ENCODE measurements at places on chromosomes 12 and 14.

DNA sequence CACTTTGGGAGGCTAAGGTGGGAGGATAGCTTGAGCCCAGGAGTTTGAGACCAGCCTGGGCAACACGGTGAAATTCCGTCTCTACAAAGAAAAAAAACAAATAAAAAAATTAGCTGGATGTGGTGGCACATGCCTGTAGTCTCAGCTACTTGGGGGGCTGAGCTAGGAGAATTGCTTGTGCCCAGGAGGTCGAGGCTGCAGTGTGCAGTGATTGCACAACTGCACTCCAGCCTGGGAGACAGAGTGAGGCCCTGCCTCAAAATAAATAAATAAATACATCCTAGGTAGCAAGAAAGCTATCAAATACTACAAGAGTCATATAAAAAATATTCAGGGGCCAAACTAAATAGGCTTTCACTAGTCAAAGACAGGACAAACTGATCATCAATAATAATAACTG lies 6.2 kb downstream of the KLHL28 start:
- DNase-seq = no peak

DNA sequence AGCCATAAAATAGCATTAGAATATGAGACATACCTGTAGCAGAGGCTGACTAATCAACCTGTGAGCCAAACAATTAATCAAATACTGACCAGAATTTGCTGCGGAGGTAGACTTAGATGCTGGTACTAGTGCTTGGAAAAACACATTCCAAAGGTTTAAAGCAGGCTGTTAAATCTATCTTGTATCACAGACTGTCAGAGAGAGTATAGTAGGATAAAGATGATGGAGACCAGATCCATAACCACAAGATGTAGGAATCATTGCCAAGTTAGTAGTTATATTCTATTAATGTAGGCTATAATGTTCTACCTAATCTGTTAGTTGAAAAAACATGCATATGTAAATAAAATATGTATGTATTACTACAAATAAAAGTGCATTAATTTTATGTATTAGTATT lies 726.2 kb downstream of the SLC6A15 start:
- no peak for DNase-seq

GRCh38 chr12:90299121-90299520 lies 590.5 kb upstream of the ATP2B1 start:
- no peak for DNase-seq

- no peak for DNase-seq
Observed at GRCh38 chr14:72824051-72824450, 69.8 kb downstream of the DPF3 start.

- no peak for DNase-seq
Observed at GRCh38 chr12:110743571-110744093, 941 bp upstream of the PPP1CC start.

DNA sequence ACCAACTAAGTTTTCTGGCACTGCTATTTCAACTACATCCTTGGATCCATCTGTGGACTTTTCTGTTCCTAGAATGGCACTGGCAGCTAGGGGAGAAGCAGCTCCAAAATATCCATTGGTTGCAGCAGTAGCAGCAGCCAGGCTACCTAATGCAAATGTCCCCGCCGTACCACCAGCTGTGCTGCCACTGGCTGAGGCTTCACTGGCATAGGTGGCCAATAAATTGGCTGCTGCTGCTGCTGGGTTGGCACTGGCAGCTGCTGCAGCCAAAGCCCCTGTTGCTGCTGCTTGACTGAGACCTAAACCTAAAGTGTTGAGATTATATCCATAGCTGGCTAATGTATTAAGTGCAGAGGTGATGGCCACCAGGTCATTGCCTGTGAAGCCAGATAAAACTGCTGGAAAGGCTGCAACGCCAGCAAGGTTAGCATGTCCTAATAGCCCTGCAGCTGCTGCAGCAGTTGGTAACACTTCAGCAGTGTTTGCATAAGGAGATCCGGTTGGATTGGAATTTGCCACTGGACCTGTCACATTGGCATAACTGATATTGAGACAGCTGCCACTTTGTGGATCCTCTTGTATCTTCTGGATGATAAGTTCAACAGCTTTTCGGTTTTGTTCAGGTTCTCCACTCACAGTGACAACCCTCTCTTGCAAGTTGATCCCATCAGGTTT lies 149.5 kb downstream of the NOVA1 start:
- DNase-seq = no peak

- DNase-seq = peak; percentile 74
Observed at GRCh38 chr14:95561001-95561412, 26.2 kb downstream of the GLRX5 start.

- DNase-seq = peak; percentile 69
Observed at GRCh38 chr12:56258068-56258819, at the start of gene ANKRD52. Gene ANKRD52, minus strand, starts transcription at chr12:56258384. Its CDS starts 115 bp downstream, at chr12:56258269.

GRCh38 chr12:75548879-75549278 lies 37.5 kb upstream of the KRR1 start:
- DNase-seq = no peak

GRCh38 chr12:40078266-40078665 lies 27.6 kb downstream of the SLC2A13 start:
- DNase-seq = no peak

DNA sequence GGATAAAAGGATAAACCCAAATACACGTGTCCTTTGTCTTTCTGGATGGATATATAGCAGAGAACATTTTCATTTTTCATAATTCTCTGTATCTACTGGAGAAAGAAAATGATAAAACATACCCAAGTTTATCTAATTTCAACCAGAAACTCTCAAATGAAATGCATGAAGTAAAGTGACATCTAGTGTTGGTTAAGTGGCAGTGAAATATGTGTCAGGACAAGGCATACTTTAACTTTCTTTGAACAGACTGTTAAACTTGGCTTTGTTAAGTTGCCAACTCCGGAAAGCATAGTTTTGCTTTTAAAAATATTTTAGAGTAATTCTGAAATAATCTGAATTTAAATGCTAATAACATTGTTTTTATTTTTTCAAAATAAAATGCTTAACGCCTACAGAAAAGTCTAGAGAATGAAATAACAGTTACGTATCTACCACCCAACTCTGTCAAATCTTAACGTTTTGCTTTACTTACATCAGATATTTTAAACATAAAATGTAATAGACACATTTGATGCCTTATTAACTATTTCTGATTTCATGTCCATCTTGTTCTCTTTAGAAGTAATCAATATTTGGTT lies 25.2 kb upstream of the NTN4 start:
- DNase-seq = no peak

DNA sequence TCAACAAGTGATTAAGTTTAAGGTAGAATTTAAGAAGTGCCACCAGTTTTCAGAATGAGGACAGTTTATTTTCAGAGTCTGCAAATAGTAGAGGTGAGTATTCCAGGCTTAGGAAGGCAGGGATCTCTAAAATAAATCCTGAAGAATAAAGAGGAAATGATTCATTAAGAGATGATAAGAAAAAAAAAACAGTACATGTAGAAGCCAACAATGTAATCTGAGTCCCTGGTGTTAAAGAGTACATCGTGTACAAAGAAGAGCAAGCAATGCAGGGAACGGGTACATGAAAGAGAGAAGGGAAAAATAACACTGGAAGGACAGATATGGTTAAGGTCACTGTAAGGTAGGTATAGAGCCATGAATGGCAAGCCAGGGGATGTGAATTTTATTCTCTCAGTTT lies 95.2 kb upstream of the FOXG1 start:
- DNase-seq = no peak

- no peak for DNase-seq
Observed at GRCh38 chr12:80670214-80670613, 37.2 kb upstream of the MYF6 start.

DNA sequence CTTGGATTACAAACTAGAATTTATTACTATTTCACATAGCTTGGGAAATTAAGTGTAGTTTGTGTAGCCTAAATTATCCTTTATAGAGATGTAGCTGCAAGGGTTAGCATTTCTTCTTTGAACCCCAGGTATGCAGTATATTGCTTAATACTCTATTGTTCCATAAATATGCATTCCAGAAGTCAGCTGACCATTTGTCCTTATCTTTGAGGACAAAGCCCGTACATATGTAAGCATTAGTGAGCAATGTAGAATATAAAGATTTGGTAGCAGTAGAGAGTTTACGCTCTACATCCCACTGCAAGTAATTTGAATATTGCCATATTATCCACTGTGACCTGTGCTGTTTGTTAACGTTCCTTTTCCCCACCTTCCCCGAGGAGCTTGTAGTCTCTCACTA lies 26.9 kb downstream of the PPM1A start:
- DNase-seq = no peak

GRCh38 chr12:24198070-24198469 lies 248.6 kb upstream of the SOX5 start:
- DNase-seq = no peak

- no peak for DNase-seq
Observed at GRCh38 chr14:66288511-66288910, 197.7 kb upstream of the CCDC196 start.

GRCh38 chr14:97618917-97619690 lies 821.9 kb downstream of the VRK1 start:
- DNase-seq = no peak

GRCh38 chr12:19572920-19573558 lies 133.7 kb downstream of the AEBP2 start:
- DNase-seq = no peak

GRCh38 chr12:51911307-51911706 lies 4.0 kb downstream of the ACVRL1 start:
- DNase-seq = no peak

DNA sequence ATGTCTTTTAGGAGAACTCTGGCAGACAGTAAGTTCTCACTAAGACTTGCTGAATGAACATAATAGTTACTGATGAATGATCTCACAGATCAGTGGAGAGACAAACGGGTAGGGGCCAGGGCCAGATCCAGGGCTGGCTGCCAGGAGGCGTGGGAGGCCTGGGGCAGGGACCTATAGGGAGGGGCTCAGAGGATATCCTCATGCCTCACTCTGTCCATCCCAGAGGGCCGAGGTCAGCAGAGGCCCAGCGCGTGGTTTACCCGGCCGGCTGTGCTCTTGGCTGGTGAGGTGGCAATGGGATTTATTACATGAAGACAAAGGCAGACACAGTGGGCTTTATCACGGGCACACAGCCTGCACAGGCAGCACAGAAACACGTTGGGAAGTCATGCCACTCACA lies 85.4 kb downstream of the CHGA start:
- no peak for DNase-seq

- no peak for DNase-seq
Observed at GRCh38 chr12:6323340-6323994, 13.0 kb downstream of the PLEKHG6 start.

- DNase-seq = no peak
Observed at GRCh38 chr14:54502602-54503001, 7.1 kb upstream of the CGRRF1 start.
